ENCODE measurements at places on chromosomes 13 and 19.
A peak's percentile ranks its signal among the peaks of the same experiment; 100 is the strongest.

GRCh38 chr19:39007096-39007495 is 25.3 kb downstream of the FBXO27 start:
- DNase-seq = no peak

GRCh38 chr19:50326101-50326664 is 3.0 kb downstream of the KCNC3 start:
- DNase-seq = no peak

GRCh38 chr13:42367831-42368230 is 95.9 kb downstream of the AKAP11 start:
- DNase-seq = no peak

DNA sequence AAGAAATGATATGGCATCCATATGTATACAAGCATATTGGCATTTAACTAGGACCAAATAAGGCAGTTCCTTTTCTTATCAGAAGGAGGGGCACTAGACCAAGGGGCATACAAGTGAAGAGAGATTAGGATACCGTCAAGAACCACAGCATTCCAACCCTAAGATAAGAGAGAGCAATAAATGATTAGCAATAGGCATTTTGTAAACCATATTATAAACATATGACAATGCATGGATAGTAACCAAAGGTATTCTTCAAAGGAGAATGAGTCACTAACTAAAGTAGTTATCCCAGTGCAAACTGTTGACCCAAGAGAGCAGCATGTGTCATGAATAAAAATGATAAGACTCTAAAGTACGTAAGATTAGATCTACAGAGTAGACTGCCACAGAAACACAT is 500.9 kb upstream of the HTR2A start:
- DNase-seq = no peak

GRCh38 chr13:57925250-57925649 is 293.7 kb downstream of the PCDH17 start:
- no peak for DNase-seq

GRCh38 chr19:6767357-6768235 is at the start of gene SH2D3A:
TSS of gene SH2D3A (minus strand) at chr19:6767435. CDS start at chr19:6763748, 3,687 bp downstream.
- DNase-seq = peak; percentile 91

DNA sequence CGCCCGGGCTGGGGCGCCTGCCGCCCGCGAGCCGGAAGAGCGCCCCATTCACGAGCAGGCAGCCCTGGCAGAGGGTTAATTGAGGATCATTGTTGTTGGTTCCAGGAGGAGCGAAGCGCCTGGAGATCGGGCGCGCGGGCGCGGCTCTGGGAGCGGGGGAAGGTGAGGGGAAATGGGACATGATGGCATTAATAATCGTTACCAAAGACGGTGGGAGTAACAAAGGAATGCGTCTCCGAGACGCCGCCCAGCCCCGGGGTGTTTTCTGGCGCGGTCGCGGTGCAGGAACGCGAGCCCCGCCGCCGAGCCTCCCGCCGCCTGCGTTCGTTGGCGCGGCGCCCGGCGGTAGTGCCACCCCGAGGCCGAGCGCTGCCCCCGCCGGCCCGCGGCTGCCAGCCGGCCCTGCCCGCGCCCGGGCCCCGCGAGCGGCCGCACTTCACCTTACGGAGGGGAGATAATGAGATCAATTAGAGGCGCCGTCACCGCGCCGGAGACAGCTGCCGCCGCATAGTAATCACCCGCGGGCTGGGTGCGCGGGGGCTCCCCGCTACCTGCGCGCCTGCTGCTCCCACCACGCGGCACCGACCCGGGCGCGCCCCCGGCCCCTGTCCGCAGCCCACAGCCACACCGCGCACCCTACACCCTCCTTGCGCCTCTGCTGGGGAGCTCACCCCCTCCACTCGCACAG is 2.8 kb downstream of the ZNF536 start:
- no peak for DNase-seq

GRCh38 chr13:76289558-76289957 is 596.6 kb downstream of the KCTD12 start:
- DNase-seq = no peak

DNA sequence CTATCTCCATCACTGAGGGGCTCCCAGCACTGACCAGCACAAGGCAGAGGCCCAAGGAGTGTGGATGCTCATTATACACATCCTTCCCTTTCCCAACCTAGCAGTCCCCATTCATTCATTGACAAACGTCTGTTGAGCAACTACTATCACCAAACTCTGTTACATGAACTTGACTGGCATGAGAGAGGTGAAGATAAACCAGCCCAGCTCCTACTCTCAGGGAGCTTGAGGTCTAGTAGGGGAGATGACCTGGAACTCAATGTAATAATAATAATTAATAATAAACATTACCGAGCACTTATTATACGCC is 8.9 kb upstream of the CEACAM16 start:
- no peak for DNase-seq

DNA sequence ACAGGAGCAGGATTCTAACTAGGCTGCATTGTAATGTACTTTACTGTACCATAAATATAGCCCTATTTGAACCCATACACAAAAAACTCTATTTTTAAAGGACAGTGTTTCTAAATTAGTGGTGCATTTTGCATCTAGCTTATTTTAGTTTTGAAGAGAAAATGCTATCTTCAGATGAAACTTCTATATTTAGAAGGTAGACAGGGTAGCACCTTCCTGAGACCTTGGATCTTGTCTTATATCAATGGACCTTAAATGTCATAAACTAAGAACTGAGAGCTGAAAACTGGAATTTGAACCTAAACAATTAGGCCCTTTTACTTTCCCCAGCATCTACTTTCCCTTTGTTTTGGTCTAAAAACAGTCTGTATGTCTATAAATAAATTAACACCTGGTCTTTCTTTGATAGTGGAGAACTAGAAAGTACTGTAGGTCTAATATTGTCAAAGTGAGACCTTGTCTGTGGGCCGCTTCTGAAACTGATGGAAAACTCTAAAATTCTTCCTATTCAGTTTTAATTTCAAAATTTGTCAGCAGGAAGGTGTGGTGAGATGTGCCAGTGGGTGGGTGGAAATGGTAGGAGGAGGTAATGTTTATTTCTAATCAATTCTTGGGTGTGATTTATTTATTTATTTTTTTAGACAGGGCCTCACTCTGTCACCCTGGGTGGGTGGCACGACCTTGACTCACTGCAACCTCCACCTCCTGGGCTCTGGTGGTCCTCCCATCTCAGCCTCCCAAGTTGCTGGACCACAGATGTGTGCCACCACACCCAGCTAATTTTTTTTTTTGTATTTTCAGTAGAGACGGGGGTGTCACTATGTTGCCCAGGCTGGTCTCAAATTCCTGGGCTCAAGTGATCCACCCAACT is 10.1 kb downstream of the COG3 start:
- no peak for DNase-seq

DNA sequence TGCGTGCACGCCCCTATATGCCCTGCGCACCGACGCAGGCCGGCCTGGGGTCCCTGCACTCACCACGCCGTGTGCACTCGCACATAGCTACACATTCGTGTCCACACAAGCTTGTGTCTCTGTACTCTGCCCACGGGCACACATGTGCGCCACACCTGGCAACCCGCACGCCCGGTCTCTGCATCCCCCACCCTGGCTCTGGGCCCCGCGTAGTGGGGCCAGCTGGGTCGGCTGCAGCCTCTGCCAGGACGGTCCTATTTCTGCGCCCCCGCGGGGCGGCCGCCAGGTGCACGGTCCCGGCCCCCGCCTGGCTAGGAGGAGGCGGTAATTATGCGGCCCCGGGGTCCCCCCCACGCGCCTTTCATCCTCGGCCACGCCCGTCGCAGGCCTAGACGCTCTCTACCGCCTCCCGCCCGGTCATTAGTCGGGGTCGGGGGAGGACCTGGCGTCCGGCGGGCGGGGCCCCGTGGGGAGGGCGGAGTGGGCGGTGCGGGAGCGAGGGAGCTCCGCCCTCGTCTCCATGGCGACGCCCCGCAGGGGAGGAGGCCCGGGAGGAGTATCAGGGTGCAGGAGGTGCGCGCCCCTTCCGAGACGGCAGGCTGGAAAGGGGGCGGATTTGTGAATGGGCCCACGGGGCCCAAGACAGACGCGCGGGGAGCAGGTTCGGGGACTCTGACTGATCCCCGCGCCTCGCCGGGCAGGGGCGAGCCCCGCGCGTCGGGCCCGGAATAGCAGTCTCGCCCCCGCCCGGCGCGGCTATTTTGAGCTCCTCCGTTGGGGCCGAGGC is 2.8 kb upstream of the CIRBP start:
- peak; percentile 65 for DNase-seq

All from stimulated activated CD4-positive, alpha-beta T cell treated with anti-CD3 and anti-CD28 coated beads, Interleukin-15, amount 100 ng/mL, for 1 hour (primary cell).